ENCODE measurements at places on chromosomes 3 and 15.

GRCh38 chr15:96599268-96599667, 268.8 kb downstream of the NR2F2 start:
- no peak for DNase-seq

- no peak for DNase-seq
Measured at GRCh38 chr3:168053115-168053514, 42.6 kb downstream of the GOLIM4 start.

DNA sequence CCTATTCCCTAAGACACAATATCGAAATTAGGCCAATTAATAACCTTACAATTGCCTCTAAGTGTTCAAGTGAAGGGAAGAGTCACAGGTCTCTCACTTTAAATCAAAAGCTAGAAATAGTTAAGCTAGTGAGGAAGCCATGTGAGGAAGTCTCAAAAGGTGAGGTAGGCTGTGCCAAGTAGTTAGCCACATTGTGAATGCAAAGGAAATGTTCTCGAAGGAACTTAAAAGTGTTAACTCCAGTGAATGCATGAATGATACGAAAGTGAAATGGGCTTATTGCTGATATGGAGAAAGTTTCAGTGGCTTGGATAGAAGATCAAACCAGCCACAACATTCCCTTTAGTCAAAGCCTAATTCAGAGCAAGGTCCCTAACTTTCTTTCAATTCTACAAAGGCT, 59.1 kb downstream of the KLF13 start:
- no peak for DNase-seq

- DNase-seq = no peak
Measured at GRCh38 chr15:37009288-37009687, 91.1 kb downstream of the MEIS2 start.

GRCh38 chr3:13157986-13158385, 84.8 kb upstream of the IQSEC1 start:
- no peak for DNase-seq

- no peak for DNase-seq
Measured at GRCh38 chr3:153669527-153669926, 451.7 kb upstream of the ARHGEF26 start.

- DNase-seq = no peak
Measured at GRCh38 chr15:90038632-90039095, 37.5 kb downstream of the ZNF710 start.

DNA sequence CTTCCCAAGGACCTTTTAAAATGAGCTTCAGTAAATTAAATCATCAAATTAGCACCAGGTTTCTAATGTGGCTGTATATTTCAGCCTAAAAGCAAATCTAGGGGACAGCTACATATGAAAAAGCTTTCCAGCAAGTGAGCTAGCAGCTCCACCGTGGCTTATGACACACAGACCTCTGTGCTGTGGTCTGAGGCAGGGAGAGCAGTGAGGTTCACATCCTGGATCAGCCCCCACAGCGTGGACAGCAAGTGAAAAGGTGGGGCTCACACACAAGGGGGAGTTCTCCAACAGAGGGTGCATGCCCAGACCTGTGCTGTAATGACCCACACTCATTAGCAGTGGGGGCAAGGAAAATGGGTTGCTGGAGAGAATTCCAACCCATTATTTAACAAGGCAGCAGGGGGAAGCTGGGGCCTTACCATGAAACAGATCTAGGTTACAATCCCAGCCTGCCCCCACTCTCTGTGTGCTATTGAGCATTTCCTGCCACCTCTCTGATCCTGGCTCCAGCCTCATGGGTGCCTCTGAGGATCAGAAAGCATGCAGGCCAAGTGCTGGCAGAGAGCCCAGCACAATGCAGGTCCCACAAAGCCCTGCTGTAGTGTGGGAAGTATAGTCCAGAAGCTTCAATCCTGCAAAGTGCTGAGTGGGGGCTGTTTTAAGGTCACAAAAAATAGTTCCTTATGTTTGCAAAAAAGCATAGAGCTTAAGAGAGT, 48.2 kb downstream of the RASGRF1 start:
- DNase-seq = no peak

DNA sequence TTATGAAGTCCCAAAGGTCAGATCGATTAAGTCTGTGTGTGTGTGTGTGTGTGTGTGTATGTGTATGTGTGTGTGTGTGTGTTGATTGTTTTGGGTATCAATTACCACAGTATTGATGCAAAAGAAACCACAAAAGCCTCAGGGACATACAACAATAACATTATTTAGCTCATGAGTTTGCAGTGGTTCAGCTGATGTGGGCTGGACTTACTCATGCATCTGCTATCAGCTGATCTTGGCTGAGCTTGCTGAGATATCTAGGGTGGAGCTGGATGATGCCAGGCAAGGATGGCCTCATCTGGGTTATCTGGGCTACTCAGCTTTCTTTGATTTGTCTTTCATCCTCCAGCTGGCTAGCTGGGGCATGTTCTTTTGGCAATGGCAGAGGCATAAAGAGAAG, 82.4 kb upstream of the PRR23C start:
- no peak for DNase-seq

DNA sequence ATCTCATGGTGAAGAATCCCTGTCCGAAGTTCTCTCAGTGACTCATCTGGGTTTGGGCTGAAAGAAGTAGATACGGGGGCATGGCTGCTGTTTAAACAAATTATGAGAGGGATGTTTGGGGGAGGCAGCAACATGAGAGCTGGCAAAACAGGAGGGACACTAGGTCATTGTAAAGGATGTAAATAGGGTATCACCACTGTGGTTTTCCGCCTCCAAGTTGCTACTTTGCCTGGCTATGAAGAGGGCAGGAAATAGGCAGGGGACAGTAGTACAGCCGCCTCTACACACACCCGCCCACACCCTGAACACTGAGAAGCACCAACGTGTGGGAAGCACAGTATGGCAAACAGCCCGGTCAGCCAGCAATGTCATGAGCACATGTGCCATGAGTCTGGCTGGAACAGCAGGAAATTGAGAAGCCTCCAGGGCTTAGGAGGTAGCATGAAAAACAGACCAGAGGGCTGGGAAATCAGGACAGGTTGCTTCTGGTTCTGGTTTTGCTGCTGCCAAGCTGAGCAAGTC, 17.1 kb downstream of the HEXA start:
- no peak for DNase-seq

- no peak for DNase-seq
Measured at GRCh38 chr3:45464336-45465170, 76.2 kb downstream of the LARS2 start.

DNA sequence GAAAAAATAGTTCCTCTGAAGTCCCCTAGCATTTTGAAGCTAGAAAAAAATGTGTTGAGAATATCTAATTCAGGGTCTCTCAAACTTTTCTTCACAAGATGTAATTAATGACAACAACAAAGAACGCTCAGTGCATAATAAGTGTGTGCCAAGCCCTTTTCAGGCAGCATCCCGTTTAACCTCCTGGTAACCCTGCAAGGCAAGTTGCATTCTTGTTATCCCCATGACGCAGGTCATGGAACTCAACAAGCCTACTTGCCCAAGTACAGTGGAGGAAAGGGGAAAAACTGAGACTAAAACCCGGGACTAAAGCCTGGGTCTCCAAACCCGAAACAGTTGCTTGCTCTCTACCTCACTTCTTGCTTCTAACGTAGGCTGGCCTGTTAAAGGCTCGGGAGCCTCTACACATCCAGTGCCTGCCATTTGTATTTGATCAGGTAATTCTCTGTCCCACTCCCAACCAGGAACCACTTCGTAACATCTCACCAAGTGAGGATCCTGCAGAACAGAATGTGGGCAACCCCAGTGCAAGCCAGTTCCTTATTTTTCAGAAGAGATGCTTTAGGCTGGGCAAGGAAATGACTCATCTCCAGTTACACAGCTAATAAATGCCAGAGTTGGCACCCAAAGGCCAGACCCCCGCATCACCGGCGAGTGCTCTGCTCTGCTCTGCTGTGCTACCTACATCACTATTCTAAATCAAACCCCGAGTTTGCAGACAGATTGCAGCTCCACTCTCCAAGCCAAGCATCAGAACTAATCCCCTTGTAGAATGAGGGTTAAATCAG, 28.3 kb downstream of the LMCD1 start:
- DNase-seq = no peak

GRCh38 chr3:176328198-176328597, 869.1 kb downstream of the TBL1XR1 start:
- no peak for DNase-seq

DNA sequence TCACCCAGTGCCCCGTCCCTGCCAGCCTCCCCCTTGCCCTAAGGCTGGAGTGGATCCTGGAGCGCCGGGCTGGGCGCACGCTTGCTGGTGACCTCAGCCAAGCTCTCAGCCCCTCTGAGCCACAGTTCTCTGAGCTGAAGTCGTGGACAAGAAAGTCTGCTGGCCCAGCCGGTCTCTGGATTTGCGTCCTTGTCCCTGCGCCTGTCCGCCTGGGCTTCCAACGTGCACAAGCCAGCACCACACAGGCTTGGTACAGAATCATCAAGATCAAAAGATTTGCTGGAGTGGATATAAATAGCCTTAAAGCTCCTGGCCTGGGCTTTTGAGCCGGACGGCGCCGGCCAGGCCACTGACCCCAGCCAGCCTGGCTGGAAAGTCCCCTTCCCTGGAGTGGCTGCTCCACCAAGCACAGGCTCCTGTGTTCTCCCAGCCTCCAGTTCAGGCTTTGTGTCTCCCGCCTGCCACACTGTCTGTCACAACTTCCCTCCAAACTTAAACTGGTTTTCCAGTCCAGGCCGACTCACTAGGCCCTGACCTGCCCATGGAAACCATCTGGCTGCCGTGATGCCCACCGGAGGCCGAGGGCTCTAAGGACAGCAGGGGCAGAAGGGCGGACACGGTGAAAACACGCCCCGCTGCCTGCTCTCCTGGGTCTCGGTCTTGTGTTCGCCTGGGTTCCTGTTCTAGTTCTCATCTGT, 156.2 kb downstream of the NUP210 start:
- DNase-seq = no peak

GRCh38 chr3:122553171-122553570, 10.9 kb downstream of the PARP9 start:
- DNase-seq = no peak

DNA sequence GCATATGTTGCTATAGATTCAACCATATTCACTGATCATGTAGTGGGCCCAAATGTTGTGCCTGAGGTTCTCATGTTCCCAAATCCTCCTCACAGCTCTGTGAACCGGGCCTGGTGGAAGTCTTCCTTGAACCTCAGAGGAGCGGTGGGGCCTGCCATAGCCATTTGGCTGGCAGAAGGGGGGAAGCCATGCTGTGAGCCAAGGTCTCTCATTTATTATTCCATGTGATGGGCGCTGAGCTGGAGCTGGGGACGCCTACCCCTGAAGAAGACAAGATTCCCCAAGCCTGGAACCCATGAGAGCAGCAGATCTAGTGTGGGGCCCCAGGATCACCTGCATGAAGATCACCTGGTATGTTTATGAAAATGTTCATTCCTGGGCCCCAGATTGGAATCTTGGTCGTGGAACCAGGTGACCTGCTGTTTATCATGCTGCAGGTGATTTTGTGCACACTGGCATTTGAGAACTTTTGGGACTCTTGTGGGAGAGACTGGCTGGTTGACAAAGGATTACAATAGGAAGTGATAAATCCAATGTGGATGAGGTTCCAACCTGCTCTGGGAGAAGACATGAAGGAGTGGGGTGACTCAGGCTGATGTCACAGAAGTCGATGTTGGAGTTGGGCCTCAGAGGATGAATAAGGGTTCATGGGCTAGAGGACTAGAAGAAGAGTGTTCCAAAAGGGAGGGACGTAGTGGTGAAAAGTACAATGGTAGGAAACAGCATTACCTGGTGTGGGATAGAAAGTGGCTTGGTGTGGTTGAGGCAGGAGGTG, 102.1 kb downstream of the ASB7 start:
- no peak for DNase-seq

- DNase-seq = peak; percentile 1
Measured at GRCh38 chr3:54999159-54999558, 71.3 kb upstream of the LRTM1 start.

DNA sequence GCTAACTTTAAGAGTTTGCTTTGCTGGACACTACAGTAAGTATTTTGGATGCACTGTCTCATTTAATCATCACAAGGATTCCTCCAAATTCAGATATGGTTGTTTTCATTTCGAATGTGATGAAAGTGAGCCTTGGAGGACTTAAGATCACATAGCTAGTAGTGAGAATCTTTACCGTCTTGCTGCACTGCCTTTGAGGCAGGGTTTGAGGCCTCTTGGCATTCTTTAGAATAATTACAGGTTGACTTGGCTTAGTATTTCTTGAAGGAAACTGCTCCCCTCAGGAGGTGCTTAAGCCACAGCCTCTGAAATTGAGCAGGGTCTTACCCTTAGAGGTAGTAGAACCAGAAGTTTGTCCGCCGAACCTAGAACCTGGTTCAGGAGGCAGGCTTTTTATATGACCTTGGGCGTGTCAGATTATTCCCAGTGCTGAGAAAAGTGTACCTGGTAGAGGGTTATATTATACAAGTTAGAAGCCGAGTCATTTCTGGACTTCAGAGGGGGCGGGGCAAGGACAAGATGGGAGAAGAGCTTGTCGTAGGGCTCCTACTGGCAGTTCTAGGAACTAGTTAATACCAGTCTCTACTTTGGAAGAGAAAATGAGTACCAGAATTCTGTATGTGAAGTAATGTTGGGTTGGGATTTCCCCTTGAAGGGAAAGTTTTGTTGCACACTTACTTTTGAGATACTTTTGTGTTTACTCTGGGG, 1.1 kb downstream of the TFG start:
- no peak for DNase-seq

DNA sequence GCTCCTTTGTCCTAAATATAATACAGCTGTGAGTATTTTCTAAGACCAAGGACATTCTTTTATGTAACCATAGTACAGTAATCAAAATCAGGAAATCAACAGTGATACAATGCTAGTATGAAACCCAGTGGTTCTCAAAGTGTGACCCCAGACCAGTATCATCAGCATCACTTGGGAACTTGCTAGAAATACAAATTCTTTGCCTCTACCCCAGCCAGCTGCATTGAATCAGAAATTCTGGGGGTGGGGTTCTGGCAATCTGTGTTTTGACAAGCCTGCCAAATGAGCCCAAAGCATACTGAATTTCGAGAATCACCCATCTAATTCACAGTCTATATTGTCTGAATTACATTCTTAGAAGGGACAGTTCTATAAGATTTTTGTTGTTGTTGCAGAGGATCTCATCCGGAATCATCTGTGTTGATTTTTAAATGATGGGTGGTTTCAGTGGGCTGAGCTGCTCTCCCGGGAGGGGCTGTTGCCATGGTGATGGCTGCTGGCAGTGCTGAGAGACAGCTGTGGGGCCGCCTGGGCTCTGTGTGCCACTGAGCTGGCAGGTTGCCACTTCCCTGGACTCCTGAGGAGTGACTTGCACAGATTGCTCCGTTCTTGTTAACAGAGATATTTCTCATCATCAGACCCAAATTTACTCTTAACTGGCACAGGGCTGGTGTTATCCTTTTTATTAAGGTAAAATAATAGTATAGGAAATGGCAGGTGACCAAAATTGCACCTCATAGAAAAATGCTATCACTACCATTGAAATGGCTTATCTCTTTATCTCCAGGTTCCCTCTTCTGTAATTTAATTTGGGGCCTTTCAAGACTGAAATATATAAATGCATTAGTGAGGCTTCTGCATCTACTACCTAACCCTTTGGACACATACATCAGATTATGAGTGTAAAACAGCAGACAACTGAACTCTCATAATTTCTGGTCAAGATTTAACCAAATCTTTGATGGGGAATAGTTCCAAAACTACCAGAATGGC, 56.5 kb downstream of the NEK11 start:
- peak; percentile 97 for DNase-seq

Data from NCI-H2171 (cell line).